Esophagus squamous epithelium (tissue), 5 donors: ENCODE measurements at places on chromosomes 6 and 20.
A peak's percentile ranks its signal among the peaks of the same experiment; 100 is the strongest.

DNA sequence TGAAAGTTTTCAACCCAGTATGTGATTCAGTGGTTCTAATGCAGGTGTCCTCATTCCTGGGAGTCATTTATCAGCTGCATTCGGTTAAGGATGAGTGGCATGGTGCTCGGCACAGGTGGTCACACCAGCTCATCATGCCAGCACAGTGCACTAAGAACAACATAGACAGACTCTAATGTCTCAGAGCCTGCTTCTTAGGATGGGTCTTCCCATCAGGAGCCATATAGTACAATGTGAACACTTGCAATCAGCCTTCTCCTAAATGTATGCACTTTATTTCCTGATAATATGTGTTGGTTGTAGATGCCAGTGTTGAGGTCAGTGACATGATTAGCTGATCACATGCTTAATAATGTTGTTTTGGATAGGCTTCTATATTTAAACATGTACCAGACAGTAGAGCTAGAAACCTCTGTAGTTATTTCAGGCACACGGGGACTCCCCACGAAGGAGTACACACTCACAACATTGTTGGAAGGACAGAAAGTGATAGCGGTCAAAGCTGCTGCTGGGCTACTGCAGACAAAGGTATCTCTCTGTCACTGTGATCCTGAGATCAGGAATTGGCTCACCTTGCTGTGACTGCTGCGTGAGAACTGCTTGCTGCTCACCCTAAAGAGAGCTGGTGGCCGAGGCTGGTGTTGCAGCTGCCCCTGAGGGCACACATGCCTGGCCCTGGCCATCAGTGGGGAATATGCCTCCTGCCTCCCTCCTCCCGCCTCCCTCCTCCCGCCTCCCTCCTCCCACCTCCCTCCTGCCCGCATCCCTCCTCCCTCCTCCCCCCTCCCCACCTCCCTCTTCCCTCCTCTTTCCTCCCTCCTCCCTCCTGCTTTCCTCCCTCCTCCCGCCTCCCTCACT, 195.4 kb downstream of the SMOC2 start:
- DNase-seq = no peak
- H3K36me3 ChIP-seq = no peaks in the 10 kb centered on the region
- no peak overlapping the region for H3K27ac ChIP-seq
- H3K27me3 ChIP-seq = no peaks in the 10 kb centered on the region
- H3K4me3 ChIP-seq = no peak overlapping the region

GRCh38 chr6:156131221-156131903, 645.8 kb upstream of the ARID1B start:
- H3K4me3 ChIP-seq = no peak overlapping the region
- no peak overlapping the region for H3K27ac ChIP-seq
- no peaks in the 10 kb centered on the region for H3K27me3 ChIP-seq
- H3K4me1 ChIP-seq = peaks cover 12% of the 10 kb centered on the region
- DNase-seq = no peak
- no peaks in the 10 kb centered on the region for H3K36me3 ChIP-seq

GRCh38 chr6:156423075-156423474, 354.1 kb upstream of the ARID1B start:
- H3K4me1 ChIP-seq = peaks cover 4% of the 10 kb centered on the region
- no peak overlapping the region for H3K4me3 ChIP-seq
- H3K36me3 ChIP-seq = no peaks in the 10 kb centered on the region
- DNase-seq = no peak

DNA sequence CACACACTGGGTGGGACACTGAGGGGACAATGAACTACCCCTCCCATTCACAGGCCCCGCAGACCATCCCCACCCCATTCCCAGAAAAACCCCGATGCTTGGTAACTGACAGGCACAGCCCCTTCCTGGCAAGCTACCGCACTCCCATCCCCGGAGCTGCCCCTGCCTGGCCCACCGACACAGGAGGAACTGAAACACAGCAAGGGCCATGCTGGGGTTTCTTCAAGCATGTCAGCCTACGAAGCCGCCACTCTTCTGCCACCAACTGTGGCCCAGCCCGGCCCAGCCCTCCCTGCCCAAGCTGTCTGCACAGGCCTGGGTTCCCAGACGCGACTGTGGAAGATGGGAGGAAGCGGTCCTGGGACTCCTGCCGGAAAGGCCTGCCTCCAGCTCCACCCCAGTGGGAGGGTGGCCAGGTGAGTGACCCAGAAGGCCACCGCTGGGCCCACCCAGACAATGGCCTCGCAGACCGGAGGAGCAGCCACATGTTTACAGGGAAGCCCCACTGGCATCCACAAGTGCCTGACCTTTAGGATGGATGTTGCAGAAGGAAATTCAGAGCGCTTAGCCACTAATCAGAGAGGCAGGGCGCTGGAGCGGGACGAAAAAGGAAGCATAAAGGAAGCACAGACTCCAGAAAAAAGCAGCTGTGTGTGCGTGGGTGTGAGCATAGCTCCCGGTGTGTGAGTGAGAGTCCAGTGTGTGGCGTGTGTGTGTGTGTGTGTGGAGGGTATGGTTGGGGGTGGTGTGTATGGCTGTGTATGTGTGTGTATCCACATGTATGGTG, 91.6 kb downstream of the PRND start:
- peaks cover 4% of the 10 kb centered on the region for H3K4me1 ChIP-seq
- no peaks in the 10 kb centered on the region for H3K27me3 ChIP-seq
- no peaks in the 10 kb centered on the region for H3K36me3 ChIP-seq
- peak overlapping the region; percentile 56 for H3K27ac ChIP-seq
- no peak for DNase-seq

DNA sequence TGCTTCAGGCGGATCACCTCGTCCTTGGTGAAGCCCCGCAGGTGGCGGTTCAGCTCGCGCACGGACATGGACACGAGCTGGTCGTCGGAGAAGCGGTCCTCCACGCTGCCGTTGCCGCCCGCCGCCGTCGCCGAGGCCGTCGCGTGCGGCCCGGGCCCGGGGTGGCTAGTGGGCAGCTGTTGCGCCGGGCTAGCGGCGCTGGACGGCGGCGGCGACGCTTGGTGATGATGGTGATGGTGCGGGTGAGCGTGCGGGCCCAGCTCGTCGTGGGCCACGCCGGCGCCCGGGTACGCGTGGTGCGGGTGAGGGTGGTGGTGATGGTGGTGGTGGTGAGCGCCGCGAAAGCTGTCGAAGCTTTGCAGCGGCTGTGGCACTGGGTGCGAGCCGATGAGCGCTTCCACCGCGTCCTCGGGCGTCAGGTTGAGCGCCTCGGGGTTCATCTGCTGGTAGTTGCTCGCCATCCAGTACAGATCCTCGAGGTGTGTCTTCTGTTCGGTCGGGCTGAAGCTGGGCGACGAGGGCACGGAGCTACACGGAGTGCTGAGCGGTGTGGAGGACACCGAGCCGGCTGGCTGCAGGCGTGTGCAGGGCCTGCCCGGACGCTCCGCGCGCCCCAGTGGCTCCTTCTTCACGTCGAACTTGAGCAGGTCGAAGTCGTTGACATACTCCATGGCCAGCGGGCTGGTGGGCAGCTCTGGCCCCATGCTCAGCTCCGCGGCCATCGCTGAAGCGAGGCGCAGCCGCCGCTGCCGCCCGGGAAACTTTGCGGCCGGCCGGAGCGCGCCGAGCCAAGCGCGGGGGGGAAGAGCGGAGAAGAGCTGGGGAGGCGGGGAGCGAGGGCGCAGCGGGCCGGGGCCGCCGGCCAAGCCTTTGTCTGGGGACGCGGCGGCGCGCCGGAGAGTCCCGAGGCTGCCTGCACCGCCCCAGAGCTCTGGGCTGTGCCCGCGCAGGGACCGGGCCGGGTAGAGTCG, 622 bp downstream of the MAFB start:
- H3K36me3 ChIP-seq = no peaks in the 10 kb centered on the region
- H3K27ac ChIP-seq = peak overlapping the region; percentile 98
- H3K4me3 ChIP-seq = peak overlapping the region; percentile 84
- no peak for DNase-seq
- peaks cover 77% of the 10 kb centered on the region for H3K4me1 ChIP-seq

- peaks cover 23% of the 10 kb centered on the region for H3K4me1 ChIP-seq
- H3K27me3 ChIP-seq = no peaks in the 10 kb centered on the region
- no peak overlapping the region for H3K4me3 ChIP-seq
- peaks cover 14% of the 10 kb centered on the region for H3K36me3 ChIP-seq
Measured at GRCh38 chr20:45419188-45420091, 3.5 kb downstream of the PIGT start.

DNA sequence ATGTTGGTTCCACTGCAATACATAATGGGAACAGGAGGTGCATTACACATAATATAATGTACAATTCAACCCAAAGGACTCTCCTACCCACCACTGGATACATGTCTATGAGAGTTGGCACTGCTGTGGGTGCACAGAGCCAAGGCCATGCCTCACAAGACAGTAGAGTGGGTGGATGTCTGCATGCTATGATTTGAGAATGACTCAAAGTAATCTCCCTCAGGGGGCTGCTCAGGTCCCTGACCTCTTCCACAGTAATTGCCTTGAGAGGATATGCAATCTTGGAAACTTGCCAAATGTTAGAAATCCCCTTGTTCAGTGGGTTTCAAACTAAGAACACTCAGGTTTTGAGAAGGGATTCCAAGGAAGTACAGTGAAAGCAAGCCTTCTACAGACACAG, 79.0 kb downstream of the ANKEF1 start:
- H3K4me3 ChIP-seq = no peak overlapping the region
- no peak overlapping the region for H3K27ac ChIP-seq
- H3K4me1 ChIP-seq = no peaks in the 10 kb centered on the region
- DNase-seq = no peak
- H3K36me3 ChIP-seq = no peaks in the 10 kb centered on the region

- no peaks in the 10 kb centered on the region for H3K36me3 ChIP-seq
- H3K4me3 ChIP-seq = no peak overlapping the region
- no peaks in the 10 kb centered on the region for H3K27me3 ChIP-seq
- DNase-seq = no peak
- no peak overlapping the region for H3K27ac ChIP-seq
- no peaks in the 10 kb centered on the region for H3K4me1 ChIP-seq
Measured at GRCh38 chr6:11324453-11325015, 92.1 kb upstream of the NEDD9 start.

- H3K4me3 ChIP-seq = no peak overlapping the region
- H3K27ac ChIP-seq = no peak overlapping the region
- peaks cover 7% of the 10 kb centered on the region for H3K27me3 ChIP-seq
Measured at GRCh38 chr6:107627969-107628368, 138.1 kb downstream of the SOBP start.

DNA sequence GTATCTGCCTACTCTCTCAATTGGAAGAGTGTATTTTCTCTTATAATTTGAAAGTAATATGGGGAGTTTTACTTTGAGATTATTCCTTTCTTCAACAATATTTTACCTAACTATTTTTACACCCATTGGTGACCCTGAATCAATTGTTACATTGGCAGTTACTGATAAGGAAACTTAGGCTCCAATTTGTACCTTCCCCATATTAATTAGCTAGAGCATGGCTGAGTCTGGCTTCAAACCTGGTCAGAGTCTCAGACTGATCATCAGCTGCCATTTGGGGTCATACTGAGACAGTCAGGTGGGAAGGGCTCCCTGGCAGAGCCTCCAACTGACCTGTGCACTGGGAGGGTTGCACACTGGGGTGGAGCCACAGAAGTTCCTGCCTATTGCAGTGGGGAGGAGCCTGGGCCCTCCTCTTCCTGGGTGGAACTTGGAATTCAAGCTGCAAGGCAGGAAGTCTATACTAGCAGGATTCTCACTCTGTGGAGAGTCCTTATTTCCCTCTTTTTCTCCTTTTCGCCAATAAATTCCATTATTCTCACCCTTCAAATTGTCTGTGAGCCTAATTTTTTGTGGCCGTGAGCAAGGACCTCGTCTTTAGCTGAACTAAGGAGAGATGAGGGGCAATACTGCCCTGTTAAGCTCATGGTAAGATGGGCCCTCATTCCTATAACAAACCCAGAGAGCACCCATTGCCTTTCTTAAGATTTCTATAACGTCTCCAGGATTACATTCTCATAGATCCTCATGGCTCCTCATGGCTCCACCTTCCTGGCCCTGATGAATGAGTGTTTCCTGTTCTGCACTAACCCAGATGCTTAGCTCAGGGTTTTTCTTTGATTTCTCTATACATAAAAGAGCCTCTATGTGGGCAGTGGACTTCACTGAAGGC, 285.1 kb downstream of the ADGB start:
- H3K4me3 ChIP-seq = no peak overlapping the region
- peaks cover 10% of the 10 kb centered on the region for H3K4me1 ChIP-seq
- no peak for DNase-seq
- H3K36me3 ChIP-seq = no peaks in the 10 kb centered on the region

GRCh38 chr20:47809161-47809960, 24.1 kb upstream of the SULF2 start:
- no peaks in the 10 kb centered on the region for H3K36me3 ChIP-seq
- no peaks in the 10 kb centered on the region for H3K27me3 ChIP-seq
- H3K27ac ChIP-seq = peak overlapping the region; percentile 67
- H3K4me1 ChIP-seq = peaks cover 7% of the 10 kb centered on the region
- no peak for DNase-seq

GRCh38 chr6:126227833-126228702, 111.8 kb upstream of the CENPW start:
- no peaks in the 10 kb centered on the region for H3K36me3 ChIP-seq
- H3K27ac ChIP-seq = no peak overlapping the region
- H3K4me3 ChIP-seq = no peak overlapping the region

DNA sequence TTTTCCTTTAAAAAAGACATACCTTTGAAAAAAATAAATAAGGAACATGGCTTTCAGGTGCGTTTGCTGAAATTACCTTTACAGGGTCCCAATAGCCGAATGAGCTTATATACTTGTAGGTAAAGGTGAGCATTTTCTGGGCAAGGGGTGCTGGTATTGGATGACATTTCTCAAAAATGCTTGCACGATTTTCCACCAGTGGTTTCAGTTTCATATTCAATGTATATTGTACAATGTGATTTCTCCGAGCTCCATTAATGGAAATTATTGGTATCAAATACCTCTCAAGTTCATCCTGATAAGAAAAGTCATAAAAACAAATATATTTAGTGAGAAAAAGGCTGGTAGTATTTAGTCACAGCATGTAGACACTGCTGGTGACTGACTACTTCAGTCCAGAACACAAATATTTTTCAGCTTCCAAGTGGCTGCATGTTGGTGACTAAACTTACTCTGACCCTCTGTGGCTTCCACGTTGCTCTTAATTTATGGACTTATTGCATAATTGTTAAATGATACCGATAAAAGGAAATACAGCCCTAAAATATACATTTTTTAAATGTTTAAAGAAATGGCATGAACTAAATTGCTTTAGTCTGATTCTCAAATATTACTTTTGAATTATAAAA, 32.9 kb upstream of the ZBTB24 start:
- no peaks in the 10 kb centered on the region for H3K36me3 ChIP-seq
- H3K27ac ChIP-seq = no peak overlapping the region
- H3K27me3 ChIP-seq = no peaks in the 10 kb centered on the region
- H3K4me1 ChIP-seq = no peaks in the 10 kb centered on the region
- H3K4me3 ChIP-seq = no peak overlapping the region

- no peak for DNase-seq
- peaks cover 7% of the 10 kb centered on the region for H3K36me3 ChIP-seq
- no peak overlapping the region for H3K27ac ChIP-seq
- no peaks in the 10 kb centered on the region for H3K27me3 ChIP-seq
Measured at GRCh38 chr6:52403627-52404026, 16.5 kb upstream of the EFHC1 start.

- H3K36me3 ChIP-seq = no peaks in the 10 kb centered on the region
- H3K4me1 ChIP-seq = peaks cover 8% of the 10 kb centered on the region
Measured at GRCh38 chr6:168163096-168163731, 84.2 kb upstream of the FRMD1 start.
